CD14-positive monocyte (primary cell): ENCODE measurements at places on chromosomes 11 and 22. TPM values are rescaled to one million over a fixed set of nuclear protein-coding genes. Genes with fewer than 3 reads are reported as not detected.

DNA sequence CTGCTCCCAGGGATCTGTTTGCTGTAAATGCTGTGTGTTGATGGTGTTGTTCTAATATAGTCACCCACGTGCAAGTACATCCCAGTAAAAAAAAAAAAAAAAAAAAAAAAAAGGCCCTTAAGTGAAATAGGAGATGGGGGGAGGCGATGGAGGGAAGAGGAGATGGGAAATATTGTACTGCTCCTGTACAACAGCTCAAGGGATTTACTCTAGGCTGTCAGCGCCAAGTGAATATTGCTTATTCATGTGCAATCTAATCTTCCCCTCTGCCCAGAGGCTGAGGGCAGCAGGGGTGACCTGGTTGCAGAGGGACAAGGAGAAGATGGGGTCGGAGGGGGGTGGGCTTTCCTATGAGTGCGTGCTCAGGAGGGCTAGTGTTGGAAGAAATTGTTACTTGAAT lies 206.2 kb upstream of the CADM1 start:
- no peak for DNase-seq

DNA sequence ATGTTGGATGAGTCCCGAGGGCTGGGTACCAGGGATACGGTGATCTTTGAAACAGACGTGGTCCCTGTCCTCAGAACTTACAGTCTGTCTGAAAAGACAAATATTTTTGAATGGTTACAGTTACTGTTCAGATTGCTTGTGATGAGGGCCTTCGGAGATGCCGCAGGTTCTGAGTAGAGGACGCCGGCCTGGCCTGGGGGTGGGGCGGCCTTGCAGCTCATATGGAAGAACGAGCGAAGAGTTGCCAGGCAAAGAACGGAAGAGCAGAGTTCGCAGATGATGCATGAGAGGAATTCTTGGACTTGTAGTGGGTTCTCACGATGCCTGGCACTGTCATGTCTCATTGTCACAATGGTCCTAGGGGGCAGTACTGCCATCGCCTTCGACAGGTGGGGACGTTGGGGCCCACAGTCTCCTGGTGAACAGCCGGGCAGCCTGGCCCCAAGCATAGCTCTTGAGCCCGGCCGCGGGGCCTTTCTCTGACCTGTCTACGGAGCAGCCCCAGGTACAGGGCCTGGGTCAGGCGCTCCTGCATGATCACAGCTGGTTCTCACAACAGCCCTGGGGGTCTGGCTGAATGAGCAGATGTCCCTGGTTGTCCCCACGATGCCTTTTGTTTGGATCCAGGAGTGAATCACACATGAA lies 60.9 kb upstream of the PARVG start:
- no peak for DNase-seq

DNA sequence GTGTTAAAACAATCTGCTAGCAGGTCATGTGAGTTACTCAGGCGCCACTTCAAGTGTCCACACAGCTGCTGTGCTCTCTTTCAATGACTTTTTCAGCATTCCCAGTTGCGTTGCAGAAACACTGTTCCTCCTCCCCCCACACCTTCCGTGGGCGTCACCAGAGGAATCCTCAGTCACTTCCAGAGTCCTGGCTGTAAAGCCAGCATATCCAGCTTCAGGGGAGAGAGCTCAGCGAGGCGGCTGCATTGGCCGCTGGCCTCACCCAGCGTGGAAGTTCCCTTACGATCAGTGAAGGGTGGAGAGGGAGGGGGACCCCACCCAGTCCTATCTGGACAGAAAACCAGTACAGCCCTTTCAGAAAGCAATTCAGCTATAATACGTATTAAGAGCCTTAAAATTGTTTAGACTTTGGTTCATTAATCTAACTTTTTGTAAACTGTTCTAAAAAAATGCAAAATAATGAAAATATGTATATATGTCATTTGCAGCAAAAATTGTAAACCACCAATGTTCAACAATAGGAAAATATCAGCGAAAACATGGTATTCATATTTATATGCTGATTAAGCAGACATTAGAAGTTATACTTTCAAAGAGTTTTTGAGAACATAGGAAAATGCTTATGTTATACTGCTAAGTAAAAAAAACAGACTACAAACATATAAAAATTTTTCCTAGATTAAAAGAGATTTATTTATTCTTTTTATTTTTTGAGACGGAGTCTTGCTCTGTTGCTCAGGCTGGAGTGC lies 2.8 kb upstream of the ANO9 start:
- no peak for DNase-seq

- DNase-seq: no peak
Measured at GRCh38 chr11:19673924-19674729, 38.5 kb upstream of the NAV2 start.

DNA sequence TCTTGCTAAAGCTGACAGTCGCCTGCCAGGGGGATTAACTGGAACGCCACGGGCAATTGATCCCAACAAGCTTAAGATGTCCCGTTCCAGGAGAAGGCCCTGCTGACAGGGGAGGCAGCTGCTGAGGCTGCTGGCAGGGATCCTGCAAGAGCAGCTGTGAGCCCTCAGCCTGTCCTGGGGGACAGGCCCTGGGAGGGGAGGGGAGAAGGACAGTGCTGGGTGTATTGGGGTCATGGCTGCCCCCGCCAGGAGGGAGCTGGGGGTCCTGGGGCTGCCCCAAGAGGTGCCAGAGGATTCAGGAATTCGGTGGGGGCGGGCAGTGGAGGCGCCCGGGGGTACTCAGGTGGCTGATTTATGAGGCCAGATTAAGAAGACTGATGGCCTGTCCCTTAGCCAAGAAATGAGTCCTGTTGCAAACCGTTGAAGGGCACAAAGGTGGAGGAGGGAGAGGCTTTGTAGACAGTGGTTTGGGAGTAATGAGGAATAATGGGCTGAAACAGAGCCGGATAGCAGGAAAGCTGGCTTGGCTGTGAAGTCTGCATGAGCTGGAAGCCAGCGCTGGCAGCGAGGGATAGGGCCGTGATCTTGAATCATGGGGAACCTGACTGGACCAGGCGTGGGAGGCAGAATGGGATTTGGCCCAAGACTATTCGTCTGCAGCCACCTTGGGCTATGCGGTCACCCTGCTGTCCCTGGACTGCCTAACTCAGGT lies 133.5 kb downstream of the CACNA1I start:
- DNase-seq: no peak

MIOX gene
- polyA plus RNA-seq: not detected

TM7SF2 gene
- polyA plus RNA-seq: 1.8 TPM

CCDC15 gene
- 0.32 TPM for polyA plus RNA-seq

FANCF gene
- polyA plus RNA-seq: 3.9 TPM

A4GALT gene
- polyA plus RNA-seq: 0.04 TPM in 1 of 2 replicates, not detected in the other

GNB1L gene
- 6.0 TPM for polyA plus RNA-seq
